ENCODE measurements at places on chromosomes 6 and 20. TPM values are rescaled to one million over a fixed set of nuclear protein-coding genes. Genes with fewer than 3 reads are reported as not detected.

Gene MYLK2
- 0.61 TPM for polyA plus RNA-seq

Gene CBLN4
- 1.5 TPM for polyA plus RNA-seq

Gene SALL4
- polyA plus RNA-seq = 7.8 TPM

Gene FAM217A
- polyA plus RNA-seq = 1.5 TPM

Gene GPR63
- 3.4 TPM for polyA plus RNA-seq

Gene HDGFL1
- not detected for polyA plus RNA-seq

GRCh38 chr6:166530211-166531095, 56.0 kb downstream of the RAMACL start:
- DNase-seq = no peak

GRCh38 chr20:56733967-56734366, 104.9 kb downstream of the TFAP2C start:
- DNase-seq = no peak

DNA sequence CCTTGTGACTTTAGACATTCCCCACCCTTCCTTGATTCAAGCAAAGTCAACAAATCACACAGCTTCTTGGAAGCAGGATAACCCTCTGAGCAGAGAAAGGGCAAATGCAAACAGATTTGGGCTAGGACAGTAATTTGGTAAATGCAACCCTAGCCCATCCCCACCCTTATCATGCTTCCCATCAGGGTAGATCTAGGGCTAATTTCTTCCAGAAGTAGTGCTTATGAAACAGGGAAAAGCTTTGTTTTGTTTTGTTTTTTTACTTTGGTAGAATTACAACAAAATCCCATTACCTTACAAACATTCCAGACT, 525.1 kb upstream of the NOX3 start:
- DNase-seq = no peak

DNA sequence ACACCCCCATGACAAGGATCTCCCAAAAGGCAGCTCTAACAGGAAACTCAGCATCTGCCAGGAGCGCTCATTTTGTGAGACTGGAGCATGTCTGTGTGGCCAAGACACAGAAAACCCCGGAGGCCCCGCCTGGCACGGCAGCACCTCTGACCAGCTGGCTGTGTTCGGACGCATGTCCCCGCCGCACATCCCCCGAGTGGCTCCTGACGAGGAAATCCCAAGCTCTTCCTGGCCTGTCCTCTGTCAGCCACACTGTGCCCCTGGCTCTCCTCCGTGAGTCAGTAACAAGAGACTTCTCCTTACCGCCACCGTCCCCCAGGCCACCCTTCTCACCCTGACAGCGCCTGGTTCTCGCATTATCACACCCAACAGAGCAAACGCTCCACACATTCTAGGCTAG, 14.4 kb downstream of the SLC2A4RG start:
- no peak for DNase-seq

Data from renal cortex interstitium (tissue), 15 donors.